ENCODE measurements at places on chromosomes 6 and 20.

- DNase-seq, result no peak
Observed at GRCh38 chr20:33465481-33466302, 22.1 kb upstream of the SNTA1 start.

GRCh38 chr6:123467392-123467791 is 169.4 kb downstream of the TRDN start:
- DNase-seq, result no peak

DNA sequence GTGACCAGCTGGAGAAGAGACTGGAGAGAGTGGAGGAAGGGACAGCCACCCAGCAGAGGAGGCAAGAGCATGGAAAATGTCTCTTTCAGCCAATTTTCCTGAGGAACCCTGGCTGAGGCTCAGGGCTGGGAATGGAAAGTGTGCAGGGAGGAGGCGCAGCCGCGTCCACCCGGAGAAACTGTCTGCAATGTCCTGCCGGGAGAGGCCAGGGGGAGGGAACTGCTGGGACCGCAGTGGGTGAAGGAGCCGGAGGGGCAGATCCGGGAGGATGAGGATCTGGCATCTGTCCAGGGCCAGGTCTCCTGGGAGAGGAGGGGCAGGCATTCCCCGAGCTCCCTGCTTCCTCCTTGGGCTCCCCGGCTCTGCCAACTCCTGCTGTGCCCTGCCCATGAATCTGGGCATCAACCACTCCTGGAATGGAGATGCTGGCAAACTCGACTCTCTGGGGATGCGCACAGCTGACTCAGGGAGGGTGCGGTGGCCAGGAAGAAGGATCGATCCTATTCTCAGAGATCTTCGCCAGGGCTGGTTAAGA is 17.4 kb upstream of the HM13 start:
- DNase-seq, result no peak

GRCh38 chr6:144662812-144663365 is 377.8 kb downstream of the UTRN start:
- DNase-seq, result peak; percentile 7

GRCh38 chr6:36907781-36908180 is 22.0 kb downstream of the C6orf89 start:
- no peak for DNase-seq

GRCh38 chr20:53917145-53918019 is 153.0 kb downstream of the BCAS1 start:
- no peak for DNase-seq

- DNase-seq, result peak; percentile 20
Observed at GRCh38 chr6:75283907-75284631, 523 bp downstream of the TMEM30A start.

GRCh38 chr6:84866715-84867114 is 102.3 kb upstream of the TBX18 start:
- no peak for DNase-seq

GRCh38 chr6:95574811-95575210 is 2.5 kb upstream of the MANEA start:
- DNase-seq, result peak; percentile 7

Measured in RWPE1 (cell line).